ENCODE measurements at places on chromosomes 1 and 21. TPM values are rescaled to one million over a fixed set of nuclear protein-coding genes. Genes with fewer than 3 reads are reported as not detected.

Gene MANEAL
- total RNA-seq = 0.30 TPM

Gene OMA1
- total RNA-seq = 41.9 TPM

Gene CD84
- not detected for total RNA-seq

Gene OR10Z1
- total RNA-seq = not detected

Gene OR2G6
- not detected for total RNA-seq

Gene CENPF
- total RNA-seq = 40.5 TPM

Gene SLC22A15
- 4.5 TPM for total RNA-seq

Gene PGLYRP4
- total RNA-seq = not detected

Gene FAM177B
- total RNA-seq = not detected

Gene RIPPLY3
- not detected for total RNA-seq

Gene SERINC2
- total RNA-seq = 8.5 TPM

Gene EXO1
- total RNA-seq = 7.9 TPM

Gene CADM3
- 0.30 TPM for total RNA-seq

Data from smooth muscle cell of the umbilical artery (primary cell).